ENCODE measurements at places on chromosomes 3 and 15. TPM values are rescaled to one million over a fixed set of nuclear protein-coding genes. Genes with fewer than 3 reads are reported as not detected.
A peak's percentile ranks its signal among the peaks of the same experiment; 100 is the strongest.

The FEM1B gene
- total RNA-seq, result 58.0 TPM

The SNURF gene
- total RNA-seq, result 30.3 TPM

- DNase-seq, result no peak
Measured at GRCh38 chr15:58684751-58685150, 64.8 kb downstream of the ADAM10 start.

- no peak for DNase-seq
Measured at GRCh38 chr15:69713726-69714559, 261.3 kb downstream of the RPLP1 start.

- no peak for DNase-seq
Measured at GRCh38 chr3:47057212-47057671, 77.8 kb downstream of the NBEAL2 start.

- no peak for DNase-seq
Measured at GRCh38 chr3:151319628-151320027, 3.0 kb upstream of the GPR87 start.

The ADGRG7 gene
- not detected for total RNA-seq

The ZBBX gene
- total RNA-seq, result 0.31 TPM

- no peak for DNase-seq
Measured at GRCh38 chr3:31962801-31963205, 18.3 kb downstream of the OSBPL10 start.

The ANKRD34C gene
- total RNA-seq, result 0.13 TPM

- no peak for DNase-seq
Measured at GRCh38 chr3:102415553-102415952, 19.3 kb upstream of the ZPLD1 start.

GRCh38 chr15:62584301-62585235 lies 419.5 kb upstream of the C2CD4B start:
- no peak for DNase-seq

DNA sequence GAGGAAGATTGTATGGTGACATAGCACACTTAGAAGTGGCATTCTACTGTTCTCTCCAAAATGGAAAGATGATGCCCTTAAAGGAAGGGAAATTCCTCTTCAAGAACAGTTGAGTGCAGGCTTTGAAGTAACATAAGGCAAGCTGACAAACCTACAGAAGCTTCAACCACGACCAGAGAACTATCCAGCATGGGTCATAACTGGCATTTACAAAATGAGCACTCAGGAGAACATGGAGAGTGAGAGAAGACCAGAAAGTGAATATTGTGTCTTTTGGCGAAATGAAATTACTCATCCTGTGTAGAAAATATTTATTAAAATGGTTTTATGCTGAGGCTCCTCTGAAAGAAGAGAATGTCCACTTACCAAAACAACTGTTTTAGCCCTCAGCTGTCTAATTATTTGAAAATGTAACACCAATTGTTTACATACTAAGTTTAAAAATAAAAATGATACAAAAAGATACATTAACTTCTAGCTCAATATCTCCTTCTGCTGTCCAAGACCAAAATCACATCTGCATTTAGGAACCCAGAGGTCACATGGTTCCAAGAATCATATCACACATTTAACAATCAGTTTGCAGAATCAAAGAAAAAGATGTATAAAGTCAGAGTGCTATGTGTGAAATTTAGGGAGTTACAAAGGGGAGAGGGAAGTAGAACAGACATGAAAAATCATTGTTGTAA lies 216.9 kb downstream of the ATP8B4 start:
- no peak for DNase-seq

DNA sequence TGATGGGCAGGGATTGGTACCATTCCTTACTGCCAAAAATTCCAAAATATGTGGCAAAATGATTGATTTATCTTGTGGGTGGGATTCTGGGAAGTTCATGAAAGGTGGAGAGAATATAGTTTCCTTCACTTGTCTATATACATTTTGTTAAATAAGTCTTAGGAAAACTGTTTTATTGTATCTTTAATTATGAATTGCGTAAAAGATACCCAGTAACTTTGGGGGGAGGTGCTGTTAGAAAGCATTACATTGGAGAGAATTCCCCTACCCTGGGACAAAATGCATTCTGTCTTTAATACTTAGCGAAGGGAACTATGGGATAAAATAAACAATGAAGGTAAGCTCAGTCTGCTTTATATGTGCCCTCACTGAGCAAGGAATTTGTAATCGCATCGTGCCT lies 4.6 kb downstream of the SETD5 start:
- no peak for DNase-seq

DNA sequence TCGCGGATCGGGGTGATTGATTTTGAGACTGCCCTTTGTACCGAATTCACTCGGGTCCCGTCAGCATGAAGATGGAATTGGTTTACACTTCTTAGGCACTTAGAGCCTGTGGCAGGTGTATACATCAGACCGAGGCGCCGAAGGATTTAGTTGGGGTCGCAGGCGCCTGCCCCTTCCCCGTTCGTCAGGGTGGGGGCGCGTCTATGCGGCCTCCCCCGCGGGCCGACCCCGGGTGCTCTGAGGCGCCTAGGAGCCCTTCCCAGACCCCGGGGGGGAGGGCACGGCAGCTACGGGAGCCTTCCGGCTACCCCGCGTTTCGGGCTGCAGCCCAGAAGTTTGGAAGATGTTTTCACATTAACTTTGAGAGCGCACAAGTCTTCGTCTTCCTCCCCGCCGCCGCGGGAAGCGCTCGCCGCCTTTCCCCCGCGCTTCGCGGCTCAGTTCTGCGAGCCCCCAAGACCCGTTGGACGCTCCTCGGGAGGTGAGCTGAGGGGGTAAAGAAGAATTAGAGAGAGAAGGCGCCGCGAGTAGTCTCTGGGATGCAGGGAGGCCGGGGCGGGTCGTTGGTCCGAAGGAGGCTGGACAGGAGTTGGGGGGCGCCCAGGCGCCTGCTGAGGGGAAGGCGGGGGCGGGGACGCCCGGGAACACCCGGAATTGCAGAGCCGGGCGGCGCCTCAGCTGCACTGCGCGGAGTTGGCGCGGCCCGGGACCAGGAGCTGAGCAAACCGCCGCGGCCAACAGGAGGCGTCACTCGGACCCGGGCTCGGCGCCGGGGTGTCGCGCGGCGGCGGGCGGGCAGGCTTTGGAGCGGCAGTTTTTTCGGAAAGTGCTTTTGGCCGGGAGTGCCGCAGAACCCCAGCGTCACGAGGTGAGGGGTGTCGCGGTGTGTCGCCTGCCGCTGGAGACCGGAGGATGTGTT lies 780 bp downstream of the TIPARP start:
- peak; percentile 85 for DNase-seq

The ZPLD1 gene
- total RNA-seq, result not detected

DNA sequence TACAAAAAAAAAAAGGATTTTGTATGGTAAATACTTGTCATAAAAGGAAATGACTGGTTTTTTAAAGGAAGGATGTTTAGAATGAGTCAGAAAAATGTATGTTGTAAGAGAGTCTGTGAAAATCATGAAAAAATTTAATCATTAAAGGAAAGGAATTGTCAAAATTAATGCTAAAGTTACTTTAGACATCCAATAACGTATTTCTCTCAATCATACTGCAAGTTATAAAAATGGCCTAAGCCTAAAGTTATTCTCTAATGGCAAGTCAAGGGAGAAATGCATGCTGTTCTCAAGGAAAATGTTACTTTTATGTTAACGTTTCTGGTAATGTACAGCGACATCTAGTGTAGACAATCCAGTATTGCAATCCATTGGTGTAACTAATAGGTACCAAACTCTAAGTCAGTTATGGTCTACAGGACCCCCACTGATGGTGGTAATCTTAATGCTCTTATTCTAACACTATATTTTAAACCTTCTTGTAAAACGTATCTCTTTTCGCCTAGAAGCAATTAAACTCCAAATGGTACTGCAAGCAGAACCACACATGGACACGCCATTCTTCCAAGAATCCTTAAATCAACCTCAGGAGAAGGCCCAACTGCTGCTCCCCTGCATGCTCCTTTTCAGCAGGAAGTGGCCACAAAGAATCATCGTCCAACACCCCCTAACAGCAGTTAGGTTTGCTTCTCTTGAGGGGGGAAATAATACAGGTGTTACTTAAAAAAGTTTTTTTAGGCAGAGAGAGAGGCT lies 35.2 kb downstream of the NCEH1 start:
- DNase-seq, result no peak

DNA sequence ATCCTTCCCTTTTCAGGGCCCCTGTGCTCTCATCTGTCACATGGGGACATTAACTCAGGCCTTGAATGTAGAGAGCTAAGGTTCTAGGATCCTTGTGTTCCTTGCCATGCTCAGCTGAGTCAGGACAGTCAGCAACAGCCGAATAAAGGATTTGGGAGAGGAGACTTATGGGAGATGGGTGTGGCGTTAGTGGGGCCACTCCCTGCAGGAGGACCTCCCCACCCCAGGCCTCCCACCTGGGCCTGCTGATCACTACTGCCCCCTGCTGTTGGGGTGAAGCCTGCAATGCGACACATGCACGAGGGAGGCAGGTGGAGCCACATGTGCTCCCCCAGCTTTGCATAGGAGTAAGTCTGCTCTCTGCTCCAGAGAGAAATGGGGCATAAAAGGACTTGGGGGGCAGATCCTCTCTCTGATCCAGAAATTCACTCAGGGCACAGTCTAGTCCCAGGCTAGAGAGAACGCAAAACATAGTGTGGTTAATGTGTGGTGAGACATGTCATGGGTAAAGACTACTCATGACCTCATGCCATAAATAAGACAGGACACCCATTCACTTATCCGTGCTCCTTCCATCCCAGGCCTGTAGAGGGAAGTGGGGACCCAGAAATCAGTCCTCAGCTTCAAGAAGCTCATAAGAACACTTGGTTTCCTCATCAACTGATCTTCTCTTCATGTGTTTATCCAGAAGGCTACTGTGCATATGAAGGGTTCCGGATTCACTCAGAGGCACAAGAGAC lies 19.4 kb downstream of the RBP1 start:
- no peak for DNase-seq

DNA sequence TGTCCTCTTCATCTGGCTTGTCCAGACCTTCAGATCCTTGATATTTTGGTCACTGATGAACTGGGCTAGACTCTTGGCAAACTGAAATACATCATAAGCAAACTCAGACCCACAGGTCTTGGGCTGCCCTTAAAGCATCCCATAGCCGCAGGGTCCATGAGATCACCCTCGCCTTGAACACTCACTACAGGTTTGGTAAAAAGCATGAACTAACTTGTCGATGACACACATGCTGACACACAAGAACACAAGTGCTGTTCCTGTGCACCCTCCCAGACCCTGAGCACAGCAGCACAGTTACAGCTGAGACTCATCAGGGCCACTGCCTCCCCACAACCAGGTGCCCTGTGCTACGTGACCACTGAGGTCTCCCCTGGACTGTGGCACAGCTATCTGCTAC lies 21.0 kb downstream of the PFKFB4 start:
- DNase-seq, result no peak

DNA sequence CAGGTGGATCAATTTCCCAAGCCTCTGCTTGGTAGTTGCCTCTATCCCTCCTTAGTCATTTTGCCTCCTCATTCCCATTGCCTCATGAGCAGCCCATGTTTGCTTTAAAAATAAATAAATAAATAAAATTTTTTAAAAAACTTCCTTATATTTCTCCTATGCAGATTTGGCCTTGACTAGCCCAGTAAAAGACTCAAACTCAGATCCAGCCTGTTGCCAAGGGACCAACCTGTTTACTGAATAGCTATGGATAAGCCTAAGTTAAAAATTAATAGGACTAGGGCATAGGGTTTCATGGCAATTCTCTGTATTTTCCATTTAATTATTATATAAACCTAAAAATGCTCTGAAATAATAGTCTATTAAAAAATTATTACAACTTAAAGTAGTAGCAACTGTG lies 384.4 kb downstream of the RSL24D1 start:
- DNase-seq, result no peak

The GLDN gene
- 94.5 TPM for total RNA-seq

- DNase-seq, result no peak
Measured at GRCh38 chr3:72035606-72036005, 250.7 kb upstream of the PROK2 start.

- no peak for DNase-seq
Measured at GRCh38 chr3:45381168-45381852, 7.1 kb upstream of the LARS2 start.

The UBXN7 gene
- total RNA-seq, result 78.7 TPM

The IMPG2 gene
- 0.22 TPM for total RNA-seq

DNA sequence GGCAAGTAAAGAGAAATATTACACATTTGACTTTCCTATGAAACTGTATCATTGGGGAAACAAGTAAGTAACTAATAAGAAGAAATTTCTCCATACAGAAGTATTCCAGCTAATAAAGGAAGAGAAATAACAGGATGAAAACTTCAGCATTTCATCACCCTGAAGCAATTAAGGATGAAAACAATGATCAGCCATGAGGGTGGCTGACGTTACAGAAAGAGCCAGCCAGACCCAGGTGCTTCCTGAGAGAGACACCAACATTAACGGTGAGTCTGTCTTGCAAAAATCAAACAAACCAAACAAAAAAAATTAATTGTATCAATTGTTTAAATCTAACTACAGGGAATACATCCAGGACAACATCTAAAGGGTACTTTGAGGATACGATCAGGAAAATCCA lies 190.0 kb downstream of the ARRDC4 start:
- DNase-seq, result no peak

The DPPA4 gene
- total RNA-seq, result not detected

- DNase-seq, result no peak
Measured at GRCh38 chr3:18445401-18446148, 20.4 kb upstream of the SATB1 start.

- no peak for DNase-seq
Measured at GRCh38 chr3:179229177-179229576, 21.7 kb downstream of the KCNMB3 start.

GRCh38 chr3:188956839-188957489 lies 214.8 kb upstream of the TPRG1 start:
- DNase-seq, result no peak

DNA sequence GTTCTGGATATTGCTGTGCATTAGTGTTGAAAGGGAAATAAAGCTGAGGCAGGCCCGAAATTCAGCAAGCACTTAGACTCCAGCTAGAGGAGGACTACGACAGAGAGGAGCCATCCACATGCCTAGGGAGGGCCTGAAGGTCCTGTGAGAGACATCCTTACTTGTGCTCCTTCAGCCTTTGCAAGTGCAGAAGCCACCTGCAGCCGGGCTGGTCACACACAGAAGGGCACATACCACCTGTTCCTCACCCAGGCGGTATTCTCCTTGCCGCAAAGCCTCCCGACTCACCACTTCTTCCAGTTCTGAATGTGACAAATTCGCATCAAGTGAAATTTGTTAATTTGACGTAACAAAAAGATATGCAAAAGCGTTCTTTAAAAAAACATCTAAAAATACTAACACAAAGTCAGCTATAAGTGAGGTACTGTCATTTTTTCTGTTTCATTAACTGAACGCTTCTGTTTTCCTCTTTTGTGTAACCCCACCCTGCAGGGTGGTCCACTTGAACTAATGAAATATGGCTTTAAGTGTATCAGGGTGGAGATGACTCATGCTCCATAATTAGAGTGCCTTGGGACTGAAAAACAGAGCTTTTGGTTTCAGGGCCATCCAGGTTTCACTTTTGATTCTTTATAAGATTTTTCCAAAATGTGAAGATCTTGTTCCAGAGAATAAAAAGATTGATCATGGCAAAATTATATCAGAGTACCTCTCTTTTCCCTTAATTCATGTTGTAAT lies 467.9 kb upstream of the ATP11B start:
- no peak for DNase-seq

GRCh38 chr3:52403271-52403841 lies 41.5 kb downstream of the SEMA3G start:
- peak; percentile 52 for DNase-seq

Data from sciatic nerve (tissue), 2 donors.